ENCODE measurements at places on chromosomes 4 and X.

DNA sequence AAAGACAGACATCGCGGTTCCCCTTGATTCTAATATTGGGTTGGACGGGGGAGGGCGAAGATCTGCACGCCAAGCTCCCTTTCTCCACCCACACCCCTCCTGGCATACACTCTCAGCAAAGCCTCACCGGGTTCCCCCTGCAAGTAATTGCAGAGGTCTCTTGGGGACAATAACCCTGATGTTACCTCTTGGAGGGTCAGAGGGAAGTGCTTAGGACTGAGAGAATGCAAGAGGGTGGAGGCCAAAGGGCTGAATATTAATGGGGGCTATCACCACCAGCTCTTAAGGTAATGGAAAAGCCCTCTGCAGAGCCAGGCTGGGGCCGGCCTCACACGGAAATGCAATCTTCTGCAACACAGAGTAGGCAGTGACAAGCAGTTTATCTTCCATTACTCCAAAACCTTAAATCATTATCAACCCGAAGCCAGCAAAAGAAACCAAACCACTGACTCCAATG, 344.1 kb upstream of the GATB start:
- DNase-seq = no peak

DNA sequence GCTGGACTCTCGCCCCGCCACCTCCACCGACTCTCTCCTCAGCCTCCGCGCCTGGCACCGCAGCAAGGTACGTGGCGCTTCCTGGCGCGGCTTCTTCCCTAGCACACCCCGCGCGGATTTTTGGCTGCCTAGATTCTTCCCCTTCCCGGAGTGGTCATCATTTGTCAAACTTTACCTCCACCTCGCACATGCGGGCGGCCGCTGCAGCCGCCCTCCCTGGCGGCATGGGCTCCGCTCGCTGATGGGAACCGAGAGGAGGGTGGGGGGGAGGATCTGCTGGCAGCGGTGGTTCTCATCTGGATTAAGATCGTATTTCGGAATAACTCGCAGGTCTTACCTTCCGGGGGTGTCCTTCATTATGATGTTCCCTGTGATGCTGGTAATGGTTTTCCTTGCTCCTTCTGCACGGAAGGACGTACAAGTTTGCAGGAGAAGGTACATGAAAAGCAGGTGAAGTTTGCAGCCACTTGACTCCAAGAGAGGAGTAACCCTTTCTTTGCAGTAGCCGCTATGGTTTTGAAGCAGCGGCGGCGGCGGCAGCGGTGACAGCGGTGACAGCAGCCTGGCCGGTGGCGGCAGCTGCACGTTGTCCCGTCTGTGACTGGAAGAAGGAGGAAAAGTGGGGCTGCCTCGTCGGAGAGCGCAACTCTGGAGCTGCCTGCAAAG, 2183.9 kb upstream of the TENM3 start:
- peak; percentile 14 for DNase-seq

DNA sequence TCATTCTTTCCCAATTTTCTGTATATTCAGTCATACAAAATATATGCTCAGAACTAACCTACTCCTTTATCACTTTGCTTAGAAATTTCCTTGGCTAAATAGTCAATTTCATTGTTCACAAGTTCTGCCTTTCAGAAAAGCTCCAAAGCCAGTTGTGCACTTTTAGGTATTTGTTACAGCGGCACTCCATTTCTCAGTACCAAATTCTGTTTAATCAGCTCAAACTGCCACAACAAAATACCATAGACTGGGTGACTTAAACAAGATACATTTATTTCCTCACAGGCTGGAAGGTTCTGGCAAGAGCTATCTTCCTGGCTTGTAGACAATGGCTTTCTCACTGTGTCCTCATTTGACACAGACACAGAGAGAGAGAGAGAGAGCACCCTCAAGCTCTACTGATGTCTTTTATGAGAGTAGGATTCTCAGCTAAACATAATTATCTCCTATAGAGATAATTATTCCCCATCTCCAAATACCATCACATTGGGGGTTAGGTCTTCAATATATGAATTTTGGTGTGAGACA, 188.8 kb upstream of the FSTL5 start:
- DNase-seq = no peak

GRCh38 chr4:155042014-155042413, 166.4 kb upstream of the NPY2R start:
- DNase-seq = no peak

- no peak for DNase-seq
Measured at GRCh38 chr4:189090174-189090814, 850.4 kb upstream of the FRG1 start.

GRCh38 chr4:46830971-46831454, 78.0 kb downstream of the COX7B2 start:
- no peak for DNase-seq

DNA sequence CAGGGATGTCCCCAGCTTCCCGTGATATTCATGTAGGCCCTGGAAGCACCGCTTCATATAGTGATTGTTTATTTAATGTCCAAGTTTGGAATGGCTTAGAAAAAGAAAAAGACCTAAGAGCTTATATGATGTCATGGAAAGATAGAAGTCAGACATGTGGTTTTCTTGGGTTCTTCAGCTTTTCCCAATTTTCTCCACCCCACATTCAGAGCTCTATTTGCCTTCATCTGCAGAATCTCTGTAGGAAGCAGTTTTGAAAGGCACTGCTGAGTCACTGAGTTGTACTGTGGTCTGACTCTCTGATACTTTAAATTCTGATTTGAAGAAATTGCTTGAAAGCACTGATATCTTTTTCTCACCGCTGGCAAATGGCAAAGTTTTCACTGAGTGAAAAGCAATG, 120.6 kb upstream of the EDNRA start:
- no peak for DNase-seq

DNA sequence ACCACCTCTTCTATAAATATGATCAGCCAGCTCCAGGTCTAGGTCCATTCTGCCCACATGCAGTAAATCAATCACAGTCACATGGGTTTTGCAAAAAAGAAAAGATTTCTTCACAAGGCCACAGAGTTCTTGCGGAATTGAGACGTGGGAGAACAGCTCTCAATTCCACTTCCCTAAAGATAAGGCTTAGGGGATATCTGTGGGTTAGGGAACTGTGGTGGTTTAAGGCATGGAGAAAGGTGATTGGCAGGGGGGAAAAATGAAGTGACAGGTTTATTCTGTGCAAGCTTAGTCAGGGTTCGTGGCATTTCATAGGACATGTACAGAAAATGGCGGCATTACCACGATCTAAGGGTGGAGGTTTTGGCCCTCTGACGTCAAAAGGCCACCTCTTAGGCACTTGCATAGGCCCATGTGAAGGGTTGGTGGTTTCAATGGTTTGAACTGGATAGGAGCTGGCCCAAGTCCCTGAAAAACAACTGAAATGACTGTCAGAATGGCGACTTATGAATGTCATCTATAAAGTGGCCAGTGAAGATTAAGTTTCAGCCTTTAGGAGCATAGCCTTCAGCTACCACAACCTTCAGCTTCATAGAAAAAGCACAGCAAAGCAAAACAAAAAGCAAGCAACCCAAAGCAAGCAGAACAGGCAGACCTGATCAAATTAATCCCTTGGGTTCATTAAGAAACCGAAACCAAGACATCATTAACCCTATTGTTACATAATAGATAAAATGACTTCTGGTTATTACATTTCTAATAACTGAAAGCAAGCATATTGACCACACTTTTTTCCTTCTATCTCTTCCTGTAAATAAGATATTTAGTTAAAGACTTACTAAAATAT, 289.8 kb upstream of the SFRP2 start:
- DNase-seq = no peak

DNA sequence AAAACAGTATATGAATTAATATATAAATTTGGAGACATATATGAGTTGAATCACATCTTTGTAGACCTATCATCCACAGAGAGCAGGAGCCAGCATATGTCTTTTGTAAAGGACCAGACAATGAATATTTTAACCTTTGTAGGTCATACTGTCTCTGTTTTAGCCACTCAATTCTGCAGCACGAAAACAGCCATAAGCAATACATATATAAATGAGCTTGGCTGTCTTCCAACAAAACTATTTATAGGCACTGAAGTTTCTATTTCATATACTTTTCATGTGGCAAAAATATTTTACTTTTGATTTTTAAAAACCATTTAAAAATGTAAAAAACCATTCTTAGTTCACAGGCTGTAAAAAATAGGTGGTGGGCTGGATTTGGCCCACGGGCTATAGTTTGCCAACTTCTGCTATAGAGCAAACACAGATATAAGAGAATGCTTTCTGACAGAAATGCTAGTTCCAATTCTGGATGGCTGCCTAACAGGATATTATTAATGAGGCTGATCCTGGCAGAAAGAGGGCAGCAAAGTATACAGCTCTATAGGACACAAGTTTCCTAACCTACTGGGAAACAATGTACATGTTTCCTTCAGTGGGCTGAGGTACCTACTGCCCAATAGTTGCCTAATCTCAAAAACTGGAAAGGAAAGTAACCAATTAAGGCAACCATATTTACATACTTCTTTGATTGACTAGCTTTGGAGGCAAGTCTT, 58.1 kb upstream of the UCP1 start:
- no peak for DNase-seq

GRCh38 chrX:38236901-38237615, 16.4 kb upstream of the SRPX start:
- no peak for DNase-seq

- no peak for DNase-seq
Measured at GRCh38 chr4:26131711-26132110, 189.1 kb upstream of the RBPJ start.

GRCh38 chr4:1767770-1768366, 25.2 kb upstream of the FGFR3 start:
- DNase-seq = peak; percentile 48

GRCh38 chr4:159224408-159224807, 121.5 kb downstream of the RAPGEF2 start:
- no peak for DNase-seq

DNA sequence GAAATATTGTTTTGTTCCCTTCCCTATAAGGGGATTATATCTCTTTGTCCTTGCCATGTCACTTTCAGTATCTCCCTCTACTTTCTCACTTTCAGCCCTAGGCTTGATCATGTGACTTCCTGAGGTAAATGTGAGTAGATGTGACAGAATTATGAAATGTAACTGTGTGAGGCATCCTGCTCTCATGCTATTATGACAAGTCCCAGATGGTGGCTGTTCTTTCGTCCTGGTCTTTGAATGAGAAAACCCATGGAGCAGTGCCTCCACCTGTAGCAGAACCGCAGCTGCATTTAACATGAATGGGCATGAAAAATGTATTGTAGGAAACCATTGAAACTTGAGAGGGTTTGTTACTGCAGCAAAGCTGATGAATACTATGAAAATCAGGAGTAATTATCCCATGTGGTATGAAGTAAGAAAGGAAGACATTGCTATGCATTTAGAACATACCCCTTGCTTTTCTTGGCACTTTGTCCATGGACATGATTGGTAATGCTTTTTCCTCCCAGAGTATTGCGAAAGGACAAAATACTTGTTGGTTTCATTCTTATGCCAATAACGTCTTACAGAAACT, 202.2 kb upstream of the GPRIN3 start:
- DNase-seq = no peak

GRCh38 chr4:86014599-86014998, 345.3 kb downstream of the MAPK10 start:
- no peak for DNase-seq

- DNase-seq = no peak
Measured at GRCh38 chr4:149711593-149712365, 103.9 kb downstream of the IQCM start.

GRCh38 chr4:130468340-130468739, 1372.4 kb downstream of the C4orf33 start:
- no peak for DNase-seq

GRCh38 chr4:156390599-156391324, 437.1 kb upstream of the CTSO start:
- no peak for DNase-seq

DNA sequence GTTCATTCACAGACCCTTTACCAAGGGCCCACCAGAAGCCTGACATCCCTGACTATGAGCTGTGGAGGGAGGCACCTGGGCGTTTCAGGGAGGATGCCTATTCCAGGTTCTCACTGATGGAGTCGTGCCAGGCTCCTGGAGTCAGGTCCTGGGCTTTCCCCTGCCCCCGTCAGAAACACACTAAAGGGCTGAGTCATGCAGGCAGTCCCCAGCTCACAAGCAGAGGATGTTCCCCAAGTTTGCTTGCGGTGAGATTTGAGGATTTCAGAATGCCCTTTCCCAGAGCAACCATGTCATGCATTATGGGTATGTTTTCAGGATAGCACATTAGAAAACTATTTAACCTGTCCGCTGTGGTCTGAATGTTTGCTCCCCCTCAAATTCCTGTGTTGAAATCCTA, 45.2 kb downstream of the FHDC1 start:
- no peak for DNase-seq

- DNase-seq = no peak
Measured at GRCh38 chr4:161320377-161320776, 843.4 kb downstream of the FSTL5 start.

- no peak for DNase-seq
Measured at GRCh38 chrX:129077424-129078170, 445.7 kb downstream of the SMARCA1 start.

GRCh38 chr4:84498203-84498934, 723 bp downstream of the NKX6-1 start:
- no peak for DNase-seq

DNA sequence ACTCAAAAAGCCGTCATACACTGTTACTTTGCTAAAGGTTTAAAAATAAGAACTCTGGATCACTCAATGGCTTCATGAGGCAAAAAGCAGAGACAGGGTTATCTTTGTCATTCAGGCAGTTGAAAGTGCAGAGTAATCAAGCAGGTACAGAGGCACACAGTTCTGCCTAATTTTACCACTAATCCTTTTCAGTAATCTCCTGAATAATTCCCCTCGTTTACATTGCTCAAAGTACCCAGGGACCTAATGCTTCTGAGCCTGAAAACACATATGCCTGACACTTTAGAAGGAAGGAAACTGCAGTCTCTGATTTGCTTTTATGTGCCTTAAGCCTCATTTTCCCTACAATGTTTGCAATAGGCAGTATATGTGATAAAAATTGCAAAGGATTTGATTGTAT, 71.4 kb upstream of the TRAM1L1 start:
- DNase-seq = no peak

GRCh38 chr4:82458729-82459128, 28.3 kb downstream of the ENOPH1 start:
- DNase-seq = no peak

Measured in progenitor cell of endocrine pancreas (in vitro differentiated cells).